Fibroblast of the aortic adventitia (primary cell): ENCODE measurements at places on chromosomes 3 and 15.

DNA sequence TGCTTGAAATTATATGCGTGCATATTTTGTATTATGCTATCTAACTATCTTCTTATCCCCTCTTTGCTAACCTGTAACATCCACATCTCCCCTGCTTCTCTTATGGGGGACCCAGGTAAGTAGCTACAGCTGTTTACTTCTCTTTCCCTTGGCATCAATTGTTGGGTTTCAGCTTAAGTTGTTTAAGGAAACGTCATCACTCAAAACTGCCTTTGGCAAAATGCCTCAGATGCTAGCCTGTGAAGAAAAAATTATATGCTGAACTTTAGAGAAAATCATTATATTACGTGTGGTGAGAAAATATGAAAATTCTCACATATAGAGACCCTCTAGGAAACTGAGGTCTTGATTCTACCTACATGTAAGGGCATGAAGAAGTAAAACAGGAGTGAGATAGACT is 447.0 kb upstream of the NECTIN3 start:
- DNase-seq: peak; percentile 12

- no peak for DNase-seq
Observed at GRCh38 chr15:60124460-60125070, 120.5 kb downstream of the FOXB1 start.

DNA sequence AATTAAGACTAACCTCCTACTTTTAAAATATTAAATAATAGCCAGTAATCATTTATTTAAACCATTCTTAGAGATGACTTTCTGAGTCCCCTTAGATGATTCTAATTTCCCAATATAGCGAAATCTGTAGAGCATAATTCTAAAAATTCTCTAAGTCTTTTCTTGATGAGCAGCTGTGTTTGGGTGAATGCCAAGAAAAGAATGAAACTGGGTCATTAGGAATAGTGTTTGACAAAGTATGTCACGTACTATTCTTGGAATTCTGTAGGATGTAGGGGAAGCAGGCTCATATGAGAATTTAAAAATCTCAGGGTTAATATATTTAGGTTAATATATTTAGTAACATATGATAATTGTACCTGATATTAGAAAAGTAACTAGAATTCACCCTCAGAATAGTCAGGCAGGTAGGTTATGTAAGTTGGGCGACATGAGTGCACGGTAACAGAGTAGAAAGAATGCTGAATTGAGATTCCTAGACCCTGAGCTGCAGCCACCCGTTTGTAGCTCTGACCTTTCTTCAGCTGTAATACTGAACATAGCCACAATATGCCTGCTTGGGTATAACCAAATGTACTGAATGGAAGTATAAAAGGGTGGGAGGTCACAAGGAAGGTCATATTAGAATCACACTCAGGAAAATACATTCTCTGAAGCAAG is 524.3 kb downstream of the UNC13C start:
- no peak for DNase-seq

DNA sequence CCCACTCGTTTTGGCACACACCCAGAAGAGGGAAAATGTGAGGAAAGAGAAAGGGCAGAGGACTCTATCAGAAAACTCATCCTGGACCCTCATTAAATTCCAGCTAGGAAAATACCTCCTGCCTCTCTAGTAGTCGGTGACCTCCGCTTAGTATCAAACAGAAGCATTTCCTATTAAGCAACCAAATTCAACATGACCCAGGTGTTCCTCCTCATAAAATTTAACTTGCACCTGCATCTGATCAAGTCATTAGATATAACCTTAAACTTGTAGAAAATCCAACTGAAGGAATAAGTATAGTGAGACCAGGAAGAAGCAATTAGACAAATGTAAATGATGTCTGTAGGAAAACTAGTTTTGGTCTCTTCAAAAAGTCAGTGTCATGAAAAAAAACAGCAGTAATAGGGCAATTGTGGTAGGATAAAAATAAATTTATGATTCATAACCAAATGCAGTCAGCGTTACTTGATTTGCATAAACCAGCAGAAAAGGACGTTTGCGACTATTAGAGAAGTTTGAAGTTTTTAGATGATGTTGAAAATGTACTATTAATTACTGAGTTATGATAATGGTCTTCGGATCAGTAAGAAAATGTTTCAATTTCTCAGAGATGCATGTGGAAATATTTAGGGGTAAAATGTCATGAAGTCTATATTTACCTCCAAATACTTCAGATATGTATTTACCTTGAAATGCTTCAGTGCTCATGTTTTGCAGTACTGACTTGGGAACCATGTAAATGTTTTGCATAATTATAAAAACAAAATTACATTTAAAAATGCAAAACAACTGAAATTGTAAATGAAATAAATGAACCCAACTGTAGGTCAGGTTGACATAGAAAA is 44.6 kb downstream of the LDHAL6B start:
- no peak for DNase-seq

- DNase-seq: no peak
Observed at GRCh38 chr3:56339244-56339643, 129.0 kb downstream of the ERC2 start.

- DNase-seq: peak; percentile 42
Observed at GRCh38 chr15:65233696-65234095, 22.4 kb upstream of the CILP start.

GRCh38 chr3:138812806-138813205 is 21.9 kb downstream of the PIK3CB start:
- peak; percentile 40 for DNase-seq

GRCh38 chr3:33883951-33884561 is 85.6 kb downstream of the PDCD6IP start:
- DNase-seq: peak; percentile 63

DNA sequence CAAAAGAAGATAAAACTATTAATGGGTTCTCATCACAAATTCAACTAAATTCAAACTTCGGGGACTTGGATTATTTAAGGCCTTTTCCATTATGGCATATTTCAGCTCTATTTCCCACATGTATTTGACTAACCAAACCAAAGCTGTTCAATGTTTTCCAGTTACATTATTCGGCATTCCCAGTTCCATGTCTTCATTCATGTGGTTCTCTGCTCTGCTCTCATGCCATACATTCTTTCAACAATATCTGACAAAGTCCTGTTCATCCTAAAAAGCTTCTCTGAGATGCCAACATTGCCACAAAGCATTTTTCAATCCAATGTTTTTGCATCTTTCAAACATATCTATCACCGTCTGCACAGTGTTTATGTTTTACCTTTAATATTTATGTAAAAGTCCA is 141.4 kb downstream of the GREM1 start:
- DNase-seq: no peak

GRCh38 chr15:69557707-69558409 is 105.2 kb downstream of the RPLP1 start:
- no peak for DNase-seq

GRCh38 chr3:173092038-173092437 is 49.0 kb downstream of the SPATA16 start:
- DNase-seq: no peak

DNA sequence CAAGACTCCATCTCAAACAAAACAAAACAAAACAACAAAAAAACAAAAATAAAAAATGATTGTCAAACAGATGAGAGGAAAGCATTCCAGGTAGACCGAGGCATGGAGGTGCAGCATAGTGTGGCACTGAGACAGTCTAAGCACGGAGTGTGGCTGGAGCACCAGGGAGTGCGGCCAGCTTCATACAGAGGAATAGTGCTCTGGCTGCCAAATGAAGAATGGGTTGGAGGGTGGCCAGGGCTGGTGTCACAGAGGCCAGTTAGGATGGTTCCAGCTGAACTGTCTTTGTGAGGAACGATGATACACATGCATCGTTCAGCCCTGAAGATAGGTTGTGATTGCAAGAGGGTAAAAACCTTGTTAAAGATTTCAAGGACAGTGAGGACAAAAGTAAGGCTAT is 28.3 kb downstream of the MITF start:
- no peak for DNase-seq

GRCh38 chr3:188054541-188054940 is 99.4 kb upstream of the LPP start:
- DNase-seq: no peak

DNA sequence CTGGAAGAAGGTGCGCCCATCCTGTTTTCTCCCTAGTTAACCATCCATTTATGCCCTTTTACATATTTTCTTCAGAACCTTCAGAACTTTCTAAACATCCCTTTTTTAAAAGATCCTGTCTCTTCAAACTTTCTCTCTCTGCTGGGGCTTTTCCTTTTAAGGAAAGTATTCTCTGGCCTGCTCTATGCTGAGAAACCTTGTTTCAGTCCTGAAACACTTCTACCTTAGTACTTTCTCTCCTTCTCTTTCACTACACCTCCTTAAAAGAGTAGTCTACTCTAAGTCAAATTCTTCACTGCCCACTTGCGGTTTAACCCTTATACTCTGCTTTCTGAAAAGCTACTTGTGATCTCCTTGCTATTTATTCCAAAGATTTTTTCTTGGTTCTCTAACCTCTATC is 65.6 kb upstream of the SLC12A8 start:
- DNase-seq: no peak

GRCh38 chr3:94065122-94065521 is 2.3 kb downstream of the NSUN3 start:
- no peak for DNase-seq

GRCh38 chr3:174457758-174458157 is 401.4 kb upstream of the NAALADL2 start:
- no peak for DNase-seq

DNA sequence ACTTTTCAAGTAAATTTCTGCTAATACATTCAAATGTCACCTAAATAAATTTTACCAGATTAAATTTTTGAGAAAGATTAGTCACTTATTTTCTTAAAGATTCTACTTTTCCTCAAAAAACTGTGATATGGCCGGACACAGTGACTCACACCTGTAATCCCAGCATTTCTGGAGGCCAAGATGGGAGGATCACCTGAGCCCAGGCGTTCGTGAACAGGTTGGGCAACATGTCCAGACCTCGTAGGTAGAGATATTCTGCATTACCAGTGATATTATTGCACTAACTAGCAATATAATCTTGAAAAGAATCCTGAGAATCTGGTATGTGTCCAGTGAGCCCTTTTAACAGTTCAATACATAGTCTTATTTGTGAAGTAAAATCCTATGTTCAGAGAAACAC is 61.7 kb downstream of the CBLB start:
- DNase-seq: no peak

- no peak for DNase-seq
Observed at GRCh38 chr15:69725957-69726356, 273.3 kb downstream of the RPLP1 start.

DNA sequence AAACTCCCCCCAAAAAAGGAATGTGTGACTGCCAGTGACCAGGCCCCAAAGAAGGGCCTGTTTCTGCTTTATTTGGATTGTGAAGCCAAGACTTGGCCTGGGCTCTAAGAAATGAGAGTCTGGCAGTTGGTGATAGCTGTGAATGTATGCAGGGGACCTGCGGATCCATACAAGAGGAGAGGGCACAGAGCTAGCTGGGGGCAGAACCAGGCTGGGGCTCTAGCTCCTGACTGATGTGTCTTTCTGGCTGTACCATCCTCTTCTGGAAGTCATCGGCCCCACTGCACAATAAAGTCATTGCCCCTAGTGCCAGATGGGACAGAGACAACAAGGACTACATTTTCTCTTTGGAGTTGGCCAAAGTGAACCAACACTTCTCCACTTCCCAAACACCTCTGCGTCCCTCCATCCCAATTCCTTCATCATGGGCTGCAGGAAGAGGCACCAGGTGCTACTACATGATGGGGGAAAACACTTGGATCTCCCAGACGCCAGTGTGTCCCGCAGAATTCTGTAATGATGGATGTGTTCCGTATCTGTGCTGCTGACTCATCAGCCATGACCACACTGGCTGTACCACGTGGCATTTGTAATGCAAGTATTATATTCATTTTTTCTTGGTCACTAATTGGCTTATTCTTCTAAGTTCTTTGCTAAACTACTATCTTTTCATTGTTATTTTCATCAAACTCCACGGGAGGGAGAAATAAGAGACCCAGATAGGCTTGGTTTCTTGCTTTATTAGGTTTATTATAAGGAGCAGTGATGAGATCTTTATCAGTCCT is 1.7 kb upstream of the PLA2G4F start:
- peak; percentile 66 for DNase-seq

GRCh38 chr3:153090973-153091372 is 71.1 kb upstream of the RAP2B start:
- DNase-seq: no peak

- DNase-seq: no peak
Observed at GRCh38 chr3:139917226-139917785, 17.7 kb upstream of the CLSTN2 start.

DNA sequence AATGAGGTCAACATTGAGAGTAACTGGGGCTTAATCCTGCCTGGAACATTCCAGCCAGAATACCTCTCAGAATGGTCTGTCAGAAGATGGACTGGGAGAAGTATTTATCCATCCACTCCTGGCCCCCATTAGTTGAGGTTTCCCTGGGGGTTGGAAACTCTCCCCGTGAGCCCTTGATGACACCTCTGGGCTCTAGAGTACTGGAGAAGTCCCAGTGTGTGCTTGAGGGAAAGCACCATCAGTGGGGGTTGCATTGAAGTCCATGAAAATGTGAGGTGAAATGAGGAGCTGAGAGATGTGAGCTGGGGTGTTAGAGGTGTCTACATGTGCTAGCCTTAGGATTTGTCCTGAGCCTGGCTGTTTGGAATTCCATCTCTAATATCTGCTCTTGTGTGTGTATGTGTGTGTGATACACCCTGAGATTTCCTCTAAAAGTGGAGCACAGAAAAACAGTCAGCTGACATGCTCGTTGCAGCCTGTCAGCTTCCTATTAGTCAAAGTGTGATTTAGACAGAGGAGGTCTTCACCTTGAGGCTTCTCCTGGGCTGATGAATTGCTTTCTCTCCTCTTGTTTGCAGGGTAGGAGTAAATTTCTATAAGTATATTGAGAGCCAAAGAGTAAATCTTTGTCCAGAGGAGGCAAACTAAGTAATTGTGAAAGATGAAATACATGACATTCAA is 67.6 kb downstream of the NR1D2 start:
- DNase-seq: no peak

- DNase-seq: peak; percentile 3
Observed at GRCh38 chr15:47603026-47603425, 114.3 kb upstream of the SEMA6D start.

DNA sequence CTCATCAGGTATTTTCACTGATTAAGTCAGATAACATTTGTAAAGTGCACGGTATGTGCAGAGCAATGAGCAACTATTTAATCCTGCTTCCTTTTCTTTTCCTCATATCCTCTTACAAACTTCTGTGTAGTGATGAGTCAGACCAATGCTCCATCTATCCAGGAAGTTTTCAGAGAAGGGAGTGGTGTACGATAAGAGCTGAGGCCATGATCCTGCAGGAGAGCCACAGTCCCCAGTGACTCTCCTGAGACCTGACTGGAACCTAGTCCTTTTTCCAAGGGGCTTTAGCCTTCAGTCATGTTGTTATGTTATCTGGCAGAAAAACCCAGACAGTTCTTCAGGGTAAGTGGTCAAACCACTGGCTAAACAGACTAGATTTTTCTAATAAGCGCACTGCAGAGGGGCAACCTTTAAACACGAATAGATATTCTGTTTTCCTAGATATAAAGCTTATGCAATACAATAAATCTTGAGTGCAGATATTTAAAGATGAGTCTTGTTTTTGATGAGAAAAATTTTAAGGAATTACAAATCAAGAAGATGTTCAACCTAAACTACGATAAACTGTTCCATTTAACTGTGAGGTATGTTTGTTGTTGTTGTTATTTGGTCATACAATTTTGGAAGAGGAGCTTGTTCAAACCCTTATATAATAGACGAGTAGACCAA is 110.5 kb upstream of the RAP2B start:
- DNase-seq: peak; percentile 88

- DNase-seq: peak; percentile 91
Observed at GRCh38 chr3:127074900-127075360, 92.0 kb downstream of the PLXNA1 start.

- DNase-seq: peak; percentile 63
Observed at GRCh38 chr15:75030023-75030413, 6.6 kb downstream of the PPCDC start.

- no peak for DNase-seq
Observed at GRCh38 chr3:13195374-13195773, 122.1 kb upstream of the IQSEC1 start.
